ENCODE measurements at places on chromosomes 13 and 19.

- DNase-seq: no peak
Observed at GRCh38 chr19:30360376-30361106, 11.6 kb upstream of the ZNF536 start.

DNA sequence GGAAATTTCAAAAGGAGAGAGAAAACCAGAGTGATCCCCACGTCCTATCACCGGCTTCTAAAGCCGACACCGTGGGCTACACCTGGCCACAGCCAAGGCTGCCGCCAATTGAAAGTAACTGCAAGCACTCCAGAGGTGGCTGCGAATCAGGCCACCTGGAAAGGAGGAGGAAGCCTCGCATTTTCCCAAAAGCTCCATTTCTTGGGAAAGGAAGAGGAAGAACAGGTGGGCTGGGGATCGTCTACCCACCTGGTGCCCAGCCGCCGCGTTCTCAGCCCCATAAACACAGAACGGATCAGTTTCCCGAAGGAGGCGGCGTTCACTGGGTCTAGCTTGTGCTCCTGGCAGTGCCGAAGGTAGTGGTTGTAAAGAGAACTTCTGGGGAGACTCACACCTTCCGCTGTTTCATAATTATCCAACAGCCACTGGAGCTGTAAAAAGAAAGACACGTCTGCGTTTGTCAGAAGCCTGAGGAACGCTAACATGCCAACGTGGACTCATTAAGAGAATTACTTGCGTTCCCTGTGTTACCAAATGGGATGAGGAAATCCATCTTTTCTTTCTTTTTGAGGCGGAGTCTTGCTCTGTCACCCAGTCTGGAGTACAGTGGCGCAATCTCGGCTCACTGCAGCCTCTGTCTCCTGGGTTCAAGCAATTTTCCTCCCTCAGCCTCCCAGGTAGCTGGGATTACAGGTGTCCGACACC is 38.1 kb upstream of the RANBP3 start:
- peak; percentile 22 for DNase-seq

GRCh38 chr13:68808456-68808855 is 1299.2 kb upstream of the ATXN8OS start:
- DNase-seq: no peak

DNA sequence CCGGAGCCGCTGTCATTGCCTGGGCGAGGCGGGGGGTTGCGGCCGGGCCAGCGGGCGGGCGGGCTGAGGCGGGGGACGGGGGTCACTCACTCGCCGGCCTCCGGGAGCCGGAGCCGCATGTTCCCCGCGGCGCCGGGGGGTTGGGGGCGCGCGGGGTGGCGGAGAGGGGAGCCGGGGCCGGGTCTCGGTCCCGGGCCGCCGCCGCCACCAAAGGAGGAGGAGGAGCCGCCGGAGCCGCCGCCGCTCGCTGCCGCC is 149 bp downstream of the MED26 start:
- no peak for DNase-seq

DNA sequence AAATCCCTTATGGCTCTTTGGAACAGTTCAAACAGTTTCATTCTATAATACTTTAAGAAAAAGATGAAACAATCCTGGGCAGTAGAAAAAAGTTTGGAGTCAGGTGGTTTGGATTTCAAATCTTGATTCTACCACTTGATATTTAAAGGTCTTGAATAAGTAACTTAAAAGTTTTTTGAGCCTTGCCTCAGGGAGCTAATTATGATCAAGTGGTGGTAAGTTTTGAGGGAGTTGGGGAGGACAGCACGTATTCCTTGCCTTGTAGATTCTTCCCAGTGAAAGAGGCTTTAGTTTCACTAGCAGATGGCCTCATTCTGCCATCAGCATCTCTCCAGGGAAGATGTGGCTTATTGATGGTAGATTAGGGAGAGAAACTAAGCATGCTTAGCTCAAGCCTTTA is 168.4 kb upstream of the CSNK1A1L start:
- no peak for DNase-seq

DNA sequence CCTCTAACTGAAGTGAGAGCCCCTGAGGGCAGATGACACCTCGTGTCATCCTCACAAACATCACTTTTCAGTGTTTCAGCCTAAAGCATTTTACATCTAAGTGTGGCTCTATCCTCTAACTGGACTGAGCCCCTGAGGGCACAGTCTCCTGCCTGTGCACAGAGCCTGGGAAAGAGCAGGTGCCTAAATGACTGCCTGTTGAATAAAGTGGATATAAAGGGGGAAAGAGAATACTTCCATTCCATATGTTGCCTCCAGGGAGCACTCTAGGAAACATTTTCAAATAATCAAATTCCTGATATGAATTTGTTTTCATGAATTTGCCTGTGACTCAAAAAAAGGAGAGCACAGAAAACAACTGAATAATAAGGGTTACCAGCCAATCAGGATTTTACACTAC is 32.2 kb downstream of the CNMD start:
- DNase-seq: no peak

GRCh38 chr13:35770756-35771297 is 294.3 kb upstream of the MAB21L1 start:
- no peak for DNase-seq

- DNase-seq: no peak
Observed at GRCh38 chr13:46736541-46737310, 60.2 kb downstream of the ESD start.

DNA sequence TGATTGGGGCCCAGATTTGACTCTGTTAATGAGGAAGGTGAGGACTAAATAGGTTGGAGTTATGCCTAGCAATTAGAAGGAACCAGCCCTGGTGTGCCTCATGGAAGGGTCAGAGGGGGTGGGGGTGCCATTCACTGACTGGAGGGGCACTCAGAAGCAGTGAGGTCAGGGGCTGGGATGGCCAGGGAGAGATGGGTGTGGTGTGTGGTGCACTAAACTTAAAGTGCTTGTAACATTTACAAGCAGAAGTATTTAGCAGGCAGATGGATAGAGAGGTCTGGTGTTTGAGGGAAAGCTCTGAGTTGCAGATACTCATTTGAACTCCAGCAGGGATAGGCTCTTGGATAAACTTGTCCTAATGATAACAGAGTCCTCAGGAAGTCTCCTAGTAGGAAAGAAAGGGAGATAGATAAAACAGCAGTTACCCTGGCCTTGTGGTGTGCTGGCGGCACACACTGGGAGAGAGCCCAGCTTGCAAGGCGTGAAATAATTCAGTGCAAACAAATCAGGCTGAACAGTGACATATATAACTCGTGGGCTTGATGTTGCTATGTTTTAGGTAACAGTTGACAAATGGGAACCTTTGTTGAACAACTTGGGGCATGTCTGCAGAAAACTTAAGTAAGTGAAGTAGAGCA is 20.0 kb upstream of the UPF3A start:
- DNase-seq: no peak

- no peak for DNase-seq
Observed at GRCh38 chr19:2235381-2236063, 607 bp downstream of the PLEKHJ1 start.

- DNase-seq: no peak
Observed at GRCh38 chr13:50810468-50810867, 33.0 kb downstream of the DLEU7 start.

- DNase-seq: no peak
Observed at GRCh38 chr19:51204321-51204720, 20.6 kb upstream of the CD33 start.

DNA sequence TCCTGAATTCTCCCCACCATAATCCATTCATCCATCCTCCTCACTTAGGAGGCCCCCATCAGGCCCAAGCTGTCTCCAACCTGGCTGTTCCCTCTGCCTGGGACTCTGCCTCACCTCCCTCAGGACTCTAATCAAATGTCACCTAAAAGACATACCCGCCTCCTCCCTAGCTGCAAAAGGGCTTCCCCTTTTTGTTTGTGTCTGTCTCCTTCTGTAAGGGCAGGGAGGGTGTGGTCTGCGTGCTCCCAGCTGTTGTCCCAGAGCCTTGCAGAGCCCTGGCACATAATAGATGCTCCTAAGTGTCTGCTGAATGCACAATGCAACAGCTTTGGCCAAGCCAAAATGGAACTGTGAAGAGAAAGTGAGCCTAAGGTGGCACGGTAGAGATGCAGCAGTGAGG is 4.4 kb downstream of the TRIR start:
- DNase-seq: no peak

DNA sequence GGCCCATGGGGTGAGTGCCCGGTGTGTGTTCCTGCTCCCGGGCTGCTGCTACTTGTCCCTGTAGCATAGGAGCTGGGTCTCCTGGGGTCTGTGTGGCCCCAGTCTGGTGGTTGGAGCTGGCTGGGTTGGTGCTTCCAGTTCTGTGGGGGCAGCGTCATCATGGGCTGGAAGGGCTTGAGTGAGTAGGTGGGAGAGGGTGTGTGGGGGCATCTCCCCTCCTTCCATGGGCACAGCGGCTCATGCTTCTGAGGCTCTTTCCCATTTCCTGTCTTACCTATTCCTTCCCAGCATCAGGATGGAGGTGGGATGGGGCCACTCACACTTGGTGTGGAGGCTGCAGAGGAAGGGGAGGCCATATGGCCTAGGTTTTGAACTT is 8.0 kb upstream of the EPN1 start:
- no peak for DNase-seq

GRCh38 chr19:41085748-41086415 is 2.4 kb upstream of the CYP2A13 start:
- DNase-seq: no peak

All from Peyer's patch (tissue), 4 donors.